ENCODE measurements at places on chromosomes 3 and 15. TPM values are rescaled to one million over a fixed set of nuclear protein-coding genes. Genes with fewer than 3 reads are reported as not detected.

KBTBD13 gene
- not detected for total RNA-seq

DNA sequence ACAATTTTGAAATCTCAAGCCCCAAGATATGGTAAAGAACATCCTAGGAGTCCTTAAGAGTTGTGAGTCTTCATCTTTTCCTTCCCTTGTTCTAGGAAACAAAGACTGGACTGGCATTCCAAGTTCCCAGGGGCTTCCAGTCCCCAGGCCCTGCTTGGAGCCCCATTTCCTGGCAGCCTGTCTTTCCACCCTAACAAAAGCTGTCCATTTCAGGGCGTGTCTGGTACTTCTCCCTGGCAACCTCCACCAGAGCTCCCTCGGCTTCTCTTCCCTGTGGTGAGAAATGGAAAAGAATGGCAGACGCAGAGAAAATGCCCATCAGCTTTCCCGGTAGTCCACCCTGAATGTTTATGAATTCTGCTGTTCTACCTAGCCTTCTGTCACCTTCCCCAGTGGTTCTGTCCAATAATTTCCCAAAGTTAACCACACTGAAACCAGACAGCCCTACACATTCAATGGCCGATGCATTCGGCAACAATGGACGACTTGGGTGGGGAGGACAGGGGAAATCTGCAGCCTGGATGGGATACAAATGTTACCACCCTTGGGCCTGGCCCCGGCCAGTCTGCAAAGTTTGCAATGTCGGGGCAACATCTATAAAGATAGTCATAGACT is 6.8 kb downstream of the RAB6B start:
- no peak for DNase-seq

SNX22 gene
- total RNA-seq, result 4.6 TPM

GRCh38 chr15:64016257-64016656 is 30.0 kb downstream of the DAPK2 start:
- DNase-seq, result no peak

- no peak for DNase-seq
These were observed 20.4 kb downstream of the IGF1R start for GRCh38 chr15:98668566-98669308.

BCHE gene
- 4.0 TPM for total RNA-seq

Measured in glutamatergic neuron (in vitro differentiated cells).